ENCODE measurements at places on chromosomes 13 and 19.

GRCh38 chr13:62360609-62361008, 945.0 kb upstream of the PCDH20 start:
- DNase-seq: no peak

- DNase-seq: peak; percentile 11
Observed at GRCh38 chr13:105445796-105446195, 1089.7 kb downstream of the EFNB2 start.

GRCh38 chr19:6531956-6532243, 1.1 kb downstream of the TNFSF9 start:
- no peak for DNase-seq

DNA sequence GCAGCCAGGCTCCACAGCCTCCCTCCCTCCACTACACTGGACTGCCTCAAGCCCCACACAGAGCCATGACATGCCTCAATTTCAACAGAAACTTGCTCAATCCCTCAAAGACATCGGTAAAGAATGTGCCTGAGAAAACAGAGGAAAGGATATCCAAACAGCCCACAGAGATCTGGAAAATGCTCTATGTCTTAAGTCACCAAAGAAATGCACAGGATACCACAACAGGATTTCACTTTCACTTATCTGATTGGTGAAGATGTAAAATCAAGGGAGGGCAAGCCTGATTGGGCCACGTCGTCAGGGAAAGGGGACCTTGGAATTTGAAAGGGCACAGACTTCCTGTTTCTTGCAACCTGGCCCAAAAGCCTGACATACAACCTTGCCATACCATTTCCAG, 14.2 kb downstream of the CACNA1A start:
- no peak for DNase-seq

DNA sequence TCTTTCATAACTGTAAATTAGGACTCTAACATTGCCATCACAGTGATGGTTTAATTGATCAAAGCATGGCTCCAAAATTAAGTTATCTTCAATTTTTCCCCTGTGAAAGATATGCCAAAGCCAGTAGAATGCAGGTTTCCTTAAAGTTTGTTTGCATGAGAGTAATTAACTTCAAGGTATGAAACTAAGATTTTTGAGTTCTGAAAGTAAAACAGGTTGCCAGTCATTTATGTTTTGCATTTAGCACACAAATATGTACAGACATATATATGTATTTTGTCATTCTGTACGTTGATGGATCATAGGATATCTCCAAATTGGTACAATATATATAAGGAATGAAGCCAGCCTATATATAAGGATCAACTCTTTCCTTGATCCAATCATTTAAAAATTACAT, 23.6 kb upstream of the NDFIP2 start:
- no peak for DNase-seq

- no peak for DNase-seq
Observed at GRCh38 chr13:21871382-21871781, 200.5 kb downstream of the FGF9 start.
